ENCODE measurements at places on chromosomes 16 and 17.

- no peak for DNase-seq
Observed at GRCh38 chr16:14634389-14634725, 1.6 kb downstream of the BFAR start.

DNA sequence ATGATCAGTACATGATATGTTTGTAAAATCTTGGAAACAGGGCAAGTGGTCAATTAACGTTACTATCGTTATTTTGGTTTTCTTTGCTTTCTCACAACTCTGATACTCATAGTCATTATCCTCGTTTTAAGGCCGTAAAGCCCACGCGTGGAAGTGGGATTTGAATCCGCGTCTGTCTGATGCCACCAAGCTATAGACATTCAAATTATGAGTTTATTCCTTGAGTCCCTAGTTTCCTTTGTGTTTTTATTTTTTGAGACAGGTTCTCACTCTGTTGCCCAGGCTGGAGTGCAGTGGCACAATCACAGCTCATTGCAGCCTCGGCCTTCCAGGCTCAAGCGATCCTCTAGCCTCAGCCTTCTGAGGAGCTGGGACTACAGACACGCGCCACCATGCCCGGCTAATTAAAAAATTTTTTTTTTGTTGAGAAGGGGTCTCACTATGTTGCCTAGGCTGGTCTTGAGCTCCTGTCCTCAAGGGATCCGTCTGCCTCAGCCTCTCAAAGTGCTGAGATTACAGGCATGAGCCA, 1.0 kb downstream of the DCTN5 start:
- DNase-seq = no peak

GRCh38 chr16:53502331-53503269, at the start of gene AKTIP:
AKTIP (minus strand) TSS chr16:53503209; CDS start chr16:53500259, 2,950 bp downstream.
- peak; percentile 21 for DNase-seq

GRCh38 chr17:43868226-43868994, 21.4 kb downstream of the CD300LG start:
- DNase-seq = no peak

DNA sequence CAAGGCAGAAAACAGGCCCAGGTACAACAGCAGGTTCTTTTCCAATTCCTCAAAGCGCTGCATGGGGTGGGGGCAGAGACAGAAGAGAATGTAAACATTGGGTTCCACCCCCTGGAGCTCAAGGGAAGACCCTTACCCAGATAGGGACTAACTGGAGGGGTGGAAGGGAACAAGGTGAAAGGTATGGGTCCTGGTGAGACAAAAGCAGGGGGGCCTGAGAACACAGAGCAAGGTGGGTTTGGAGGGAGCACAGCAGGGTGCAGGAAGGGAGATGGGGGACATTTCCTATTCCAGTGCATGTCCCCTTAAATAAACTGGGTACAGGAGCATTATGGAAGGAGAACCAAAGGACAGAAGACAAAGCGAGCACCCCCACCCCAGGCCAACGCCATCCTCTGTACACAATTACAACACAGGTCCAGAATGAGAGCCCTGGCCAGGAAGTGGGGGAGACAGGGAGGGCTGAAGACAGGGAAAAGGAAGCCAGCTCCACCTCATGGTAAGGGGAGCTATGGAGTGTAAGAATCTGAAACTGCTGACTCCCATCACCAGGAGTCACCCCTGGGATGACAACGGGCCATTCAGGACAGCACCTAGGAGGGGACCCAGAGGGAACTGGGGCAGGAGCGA, 2.1 kb upstream of the CD2BP2 start:
- DNase-seq = no peak

GRCh38 chr17:39405436-39405835, 4.0 kb upstream of the FBXL20 start:
- no peak for DNase-seq

DNA sequence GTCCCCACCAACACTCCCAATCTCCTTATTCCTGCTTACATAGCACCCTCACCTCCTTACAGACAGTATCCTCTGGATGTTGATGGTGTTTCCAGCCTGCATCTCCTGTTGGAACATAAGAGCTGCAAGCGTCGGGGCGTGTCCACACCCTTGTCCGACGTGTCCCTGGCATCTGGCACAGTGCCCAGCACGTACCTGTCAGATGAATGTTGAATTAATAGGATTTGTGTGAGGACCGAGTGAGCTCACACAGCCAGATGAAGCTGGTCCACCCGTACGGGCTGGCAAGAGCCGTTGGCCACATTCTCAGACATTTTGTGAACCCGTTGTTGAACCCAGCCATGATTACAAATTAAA, 12.2 kb upstream of the CBX4 start:
- no peak for DNase-seq

DNA sequence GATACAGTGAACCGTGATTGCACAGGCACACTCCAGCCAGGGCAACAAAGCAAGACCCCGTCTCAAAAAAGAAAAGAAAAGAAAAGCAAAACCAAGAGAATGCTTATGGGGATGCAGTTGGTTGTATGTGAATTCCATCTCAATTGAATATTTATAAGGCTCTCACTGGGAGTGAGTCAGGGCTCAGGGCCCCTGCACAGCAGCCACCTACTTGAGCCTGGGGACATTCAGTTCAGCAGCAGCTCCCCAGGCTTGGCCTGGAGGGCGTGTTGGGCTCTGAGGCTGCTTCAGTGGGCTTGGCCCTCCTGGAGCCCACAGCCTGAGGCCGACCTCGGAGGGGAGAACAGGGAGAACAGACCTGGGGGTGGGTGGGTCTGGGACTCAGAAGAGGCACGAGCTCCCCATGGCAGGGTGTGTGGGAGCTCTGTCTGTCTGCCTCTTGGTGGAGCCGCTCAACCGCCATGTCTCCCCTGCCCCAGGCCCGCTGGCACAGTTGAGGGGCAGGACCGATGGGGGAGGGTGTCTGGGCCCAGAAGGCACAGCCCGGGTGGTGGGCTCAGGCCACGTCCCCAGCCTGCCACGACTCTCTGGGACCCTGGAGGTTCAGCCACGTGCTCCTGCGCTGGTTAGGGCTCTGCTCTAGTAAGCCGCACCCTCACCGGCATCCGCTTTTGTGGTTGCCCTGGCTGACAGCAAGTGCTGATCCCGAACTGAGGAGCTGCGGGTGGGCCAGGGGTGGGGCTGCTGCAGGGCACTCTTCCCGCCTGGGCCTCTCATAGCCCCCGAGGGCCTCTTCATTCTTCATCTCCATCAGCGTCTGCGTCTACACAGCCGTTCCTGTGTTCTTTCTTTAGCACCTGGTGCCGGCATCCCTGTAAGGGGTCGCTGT, 24.8 kb downstream of the ZFPM1 start:
- DNase-seq = peak; percentile 37

- no peak for DNase-seq
Observed at GRCh38 chr16:53034306-53034705, 18.4 kb downstream of the CHD9NB start.
